D341Med (cell line): ENCODE measurements at places on chromosomes 1 and 21.

- DNase-seq = no peak
These were observed 9.3 kb downstream of the KIF21B start for GRCh38 chr1:201013991-201014815.

- DNase-seq = no peak
These were observed 824.7 kb downstream of the USP25 start for GRCh38 chr21:16554503-16554902.

GRCh38 chr1:12408662-12409061 lies 178.8 kb downstream of the VPS13D start:
- DNase-seq = no peak

GRCh38 chr1:44531785-44532566 lies 126.9 kb downstream of the RNF220 start:
- DNase-seq = no peak

DNA sequence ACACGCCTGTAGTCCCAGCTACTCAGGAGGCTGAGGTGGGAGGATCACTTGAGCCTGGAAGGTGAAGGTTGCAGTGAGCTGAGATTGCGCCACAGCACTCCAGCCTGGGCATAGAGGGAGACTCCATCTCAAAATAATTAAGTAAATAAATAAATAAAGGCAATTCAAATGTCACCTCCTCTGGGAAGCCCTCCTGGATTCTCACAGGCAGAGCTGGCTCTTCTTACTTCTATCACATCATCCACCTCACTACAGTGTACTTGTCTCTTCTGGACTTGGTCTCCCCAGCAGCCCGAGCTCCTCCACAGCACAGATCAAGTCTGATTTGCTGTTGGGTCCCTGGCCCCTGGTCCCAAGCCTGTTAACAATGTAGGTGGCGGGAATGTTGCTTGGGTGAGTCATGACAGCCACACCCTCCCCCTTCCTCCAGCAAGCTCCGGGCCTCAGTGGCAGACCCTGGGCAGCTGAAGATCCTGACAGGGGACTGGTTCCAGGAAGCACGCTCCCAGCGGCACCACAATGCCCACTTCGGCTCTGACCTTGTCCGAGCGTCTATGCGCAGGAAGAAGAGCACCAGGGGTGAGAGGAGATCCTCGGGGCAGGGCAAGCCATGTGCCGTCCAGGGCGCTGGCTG lies 5.3 kb downstream of the SYTL1 start:
- no peak for DNase-seq

- peak; percentile 8 for DNase-seq
These were observed 439.4 kb downstream of the PTPRU start for GRCh38 chr1:29675481-29676263.

DNA sequence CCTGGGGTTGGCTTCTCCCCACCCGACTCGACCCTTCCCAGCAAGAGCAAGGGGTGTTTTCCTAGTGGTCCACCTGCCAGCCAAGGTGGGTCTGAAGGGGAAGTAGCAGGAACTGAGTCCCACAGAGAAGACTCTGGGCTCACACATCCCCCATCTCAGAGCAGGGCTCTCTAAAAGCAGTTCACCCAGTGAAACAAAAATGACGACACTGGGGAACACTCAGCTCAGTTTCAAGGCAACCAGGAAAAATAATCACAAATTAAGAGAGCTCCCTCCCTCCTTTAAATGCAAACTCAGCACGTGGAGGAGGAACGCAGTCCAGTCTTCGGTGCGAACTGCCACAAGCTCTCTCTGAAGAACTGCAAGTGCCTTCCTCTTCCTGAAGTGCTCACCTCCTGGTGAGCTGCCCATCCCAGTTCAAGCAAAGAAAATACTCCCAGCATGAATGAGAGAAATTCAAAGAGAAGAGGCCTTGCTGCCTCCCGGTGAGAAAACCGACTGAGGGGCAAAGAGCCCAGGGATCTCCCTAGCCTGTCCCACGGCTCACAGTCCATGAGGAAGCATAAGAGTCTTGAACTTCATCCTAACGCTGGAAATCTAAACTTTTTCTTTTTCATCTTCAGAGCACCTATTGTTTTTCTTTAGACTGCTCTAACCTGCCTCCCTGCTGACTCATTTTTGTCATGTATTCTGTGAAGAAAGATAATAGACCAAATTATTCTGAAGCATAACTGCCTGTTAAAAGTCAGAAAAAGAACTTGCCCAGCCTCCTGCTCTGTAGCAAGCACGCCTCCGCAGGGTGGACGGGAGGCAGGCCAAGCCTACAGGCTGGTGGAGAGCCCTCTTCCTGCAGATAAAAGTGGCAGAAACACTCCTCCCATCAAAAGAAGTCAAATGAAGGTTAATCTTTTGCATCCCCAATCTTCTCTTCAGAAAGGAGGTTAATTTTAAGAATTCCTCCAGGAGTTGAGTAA lies 281.4 kb downstream of the HHIPL2 start:
- DNase-seq = no peak

- no peak for DNase-seq
These were observed at the start of gene TFF1 for GRCh38 chr21:42366292-42367010. TSS of gene TFF1 (minus strand) at chr21:42366535. CDS start at chr21:42366495, 40 bp downstream.

GRCh38 chr1:5955479-5955977 lies 36.7 kb downstream of the NPHP4 start:
- DNase-seq = no peak

DNA sequence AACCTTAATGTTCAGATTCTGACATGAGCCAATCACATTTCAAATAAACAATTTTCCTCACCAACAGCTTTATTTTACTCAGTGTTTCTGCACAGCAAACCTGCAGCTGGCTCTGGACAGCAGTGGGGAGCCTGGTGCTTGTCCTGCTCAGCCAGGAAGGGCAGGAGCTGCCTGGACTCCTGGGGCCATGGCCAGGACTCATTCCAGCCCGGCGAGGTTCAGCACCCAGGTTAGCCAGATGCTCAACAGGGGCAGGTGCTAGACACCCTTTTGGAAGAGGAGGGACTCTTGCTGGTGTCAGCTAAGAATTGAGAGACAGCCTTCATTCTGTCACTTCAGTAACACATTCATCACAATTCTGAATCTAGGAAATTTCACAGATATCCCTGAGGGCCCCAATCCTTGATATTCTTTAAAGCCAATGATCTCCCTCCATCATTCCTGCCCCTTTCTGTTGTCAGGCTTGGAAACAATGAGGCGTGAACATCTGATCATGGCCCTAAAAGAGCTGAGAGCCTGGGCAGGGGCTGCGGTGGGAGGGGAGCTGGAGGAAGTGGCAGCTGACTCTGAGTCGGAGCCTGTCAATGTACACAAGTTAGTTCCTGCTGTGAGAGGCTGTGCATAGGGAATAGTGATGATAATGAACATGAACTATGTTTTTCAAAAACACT lies 251.3 kb downstream of the SDCCAG8 start:
- no peak for DNase-seq

DNA sequence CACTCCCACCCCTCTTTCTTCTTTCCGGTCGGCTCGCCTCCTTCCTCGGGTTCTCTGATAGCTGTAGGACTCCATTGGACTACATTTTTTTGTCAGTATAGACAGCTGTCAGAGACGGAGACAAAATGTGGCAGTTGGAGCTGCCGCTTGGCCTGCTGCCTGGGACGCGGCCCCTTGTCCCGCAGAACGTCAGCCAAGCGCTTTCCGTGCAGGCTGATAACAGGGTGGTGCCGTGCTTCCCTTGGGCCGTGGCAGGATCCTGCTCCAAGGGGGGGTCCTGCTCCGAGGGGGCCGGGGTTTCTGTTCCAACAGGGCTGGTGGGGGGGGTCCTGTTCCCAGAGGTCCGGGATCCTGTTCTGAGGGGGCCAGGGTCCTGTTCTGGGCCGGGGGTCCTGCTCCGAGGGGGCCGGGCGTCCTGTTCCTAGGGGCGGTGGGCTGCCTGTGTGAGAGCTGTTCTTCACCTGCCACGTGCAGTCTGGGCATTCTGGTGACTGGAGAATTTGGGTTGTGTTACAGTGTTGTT lies 4.9 kb downstream of the SKI start:
- no peak for DNase-seq

GRCh38 chr1:158107916-158108315 lies 72.8 kb upstream of the CD1D start:
- DNase-seq = no peak

GRCh38 chr21:40587736-40588346 lies 259.1 kb downstream of the DSCAM start:
- no peak for DNase-seq

DNA sequence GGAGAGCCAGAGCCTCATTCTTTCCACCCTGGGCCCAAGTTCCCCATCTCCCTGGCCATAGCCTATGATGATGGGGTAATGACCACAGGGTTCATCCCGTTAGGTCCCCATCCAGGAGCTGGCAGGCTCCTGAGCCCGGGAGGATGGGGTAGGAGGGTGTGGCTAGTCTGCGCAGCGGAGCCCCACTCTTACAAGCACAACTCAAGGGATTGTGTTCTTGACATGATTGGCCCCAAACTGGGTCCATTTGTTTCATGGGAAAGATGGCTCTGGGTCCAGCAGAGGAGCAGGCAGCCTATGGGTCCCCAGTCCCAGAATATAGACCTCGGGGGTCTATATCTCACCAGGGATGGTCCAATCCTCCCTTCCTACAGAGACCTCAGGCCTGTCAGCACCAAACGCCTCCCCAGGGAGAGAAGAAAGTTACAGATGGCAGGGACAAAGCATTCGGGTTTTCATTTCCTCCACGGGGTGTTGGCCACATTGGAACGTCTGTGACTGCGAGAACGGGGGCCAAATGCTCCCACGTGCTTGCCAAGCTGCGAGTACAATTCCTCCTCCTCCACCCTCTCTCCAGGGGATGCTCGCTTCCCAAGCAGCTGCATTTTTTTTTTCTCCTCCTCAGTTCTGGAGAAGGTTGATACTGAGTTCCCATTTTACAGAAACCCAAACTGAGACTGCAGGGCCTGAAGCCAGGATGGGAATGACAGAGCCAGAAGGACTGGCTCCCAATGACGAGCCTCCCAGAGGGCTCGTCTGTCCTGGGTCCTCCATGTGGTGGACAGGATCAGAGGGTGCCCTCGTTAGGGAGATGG lies 71.0 kb downstream of the DHRS3 start:
- no peak for DNase-seq

GRCh38 chr1:168387781-168388760 lies 107.4 kb downstream of the TBX19 start:
- no peak for DNase-seq

DNA sequence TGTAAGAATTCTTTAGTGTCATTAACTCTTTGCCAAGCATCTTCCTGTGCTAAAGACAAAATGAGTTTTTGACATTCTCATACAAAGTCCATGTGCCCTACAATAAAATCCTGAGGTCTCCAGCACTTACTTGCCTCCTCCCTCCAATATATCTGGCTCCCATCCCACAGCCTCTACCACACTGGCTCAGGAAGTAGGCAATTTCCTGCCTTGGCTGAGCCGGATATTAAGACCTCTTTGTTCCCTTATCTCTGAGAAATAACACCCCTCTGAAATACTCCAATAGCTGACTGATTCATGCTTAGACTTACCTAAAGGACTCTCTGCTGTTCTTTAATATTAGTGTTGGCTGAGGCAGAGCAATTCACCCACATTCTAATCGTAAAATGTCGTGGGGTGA lies 37.6 kb upstream of the GORAB start:
- DNase-seq = no peak

DNA sequence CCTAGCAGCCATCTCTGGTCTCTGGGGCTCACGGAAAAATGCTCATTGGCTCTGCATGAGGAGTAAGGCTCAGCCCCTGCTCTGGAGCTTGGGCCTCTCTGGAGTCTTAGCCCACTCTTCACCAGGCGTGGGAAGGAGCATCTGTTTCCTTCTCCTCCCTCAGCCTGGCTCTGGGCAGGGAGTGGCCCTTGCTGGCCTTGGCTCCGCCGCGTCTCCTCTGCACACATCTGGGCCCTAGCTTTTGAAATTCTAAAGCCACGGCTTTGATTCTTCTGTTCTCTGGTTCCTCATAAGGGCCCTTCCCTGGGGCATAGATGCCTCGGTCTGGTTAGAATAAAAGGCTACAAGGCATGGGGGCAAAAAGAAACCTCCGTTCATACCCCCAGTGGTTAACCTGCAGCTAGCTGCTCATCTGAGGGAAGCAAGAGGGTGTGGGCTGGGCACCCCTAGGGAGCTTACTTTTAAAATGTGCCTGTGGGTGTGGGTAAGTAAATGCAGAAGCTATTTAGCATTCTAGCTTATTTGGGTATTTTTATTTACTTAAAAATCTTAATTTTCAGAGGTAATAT lies 145.6 kb downstream of the CAMTA1 start:
- DNase-seq = no peak

DNA sequence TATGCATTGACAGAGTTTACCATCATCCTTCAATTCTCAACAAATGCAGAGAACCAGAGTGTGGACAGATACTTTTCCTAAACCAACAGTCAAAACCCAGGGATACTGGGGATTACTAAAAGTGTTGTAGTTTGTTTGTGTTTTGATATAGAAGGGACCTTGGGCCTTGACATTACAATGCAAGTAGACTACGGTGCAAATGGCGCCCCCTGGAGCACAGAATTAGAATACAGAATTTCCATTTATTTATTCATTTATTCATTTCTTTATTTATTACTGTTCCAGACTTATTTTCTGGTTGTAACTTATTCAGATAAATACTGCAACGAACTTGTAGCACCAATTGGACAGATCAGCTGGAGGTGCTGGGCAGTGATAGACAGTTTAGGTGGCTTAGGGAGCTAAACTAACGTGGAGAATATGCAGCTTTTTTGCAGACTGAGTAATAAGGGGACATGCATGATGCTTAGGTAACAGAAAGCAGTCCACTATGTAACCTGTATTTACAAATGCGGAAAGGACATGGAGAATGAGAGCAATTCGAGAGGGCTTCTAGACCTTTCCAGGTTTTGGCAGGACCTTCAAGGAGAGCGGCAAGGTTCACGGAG lies 42.6 kb downstream of the KIRREL1 start:
- no peak for DNase-seq

- no peak for DNase-seq
These were observed 45.5 kb upstream of the PRRX1 start for GRCh38 chr1:170618421-170618820.

DNA sequence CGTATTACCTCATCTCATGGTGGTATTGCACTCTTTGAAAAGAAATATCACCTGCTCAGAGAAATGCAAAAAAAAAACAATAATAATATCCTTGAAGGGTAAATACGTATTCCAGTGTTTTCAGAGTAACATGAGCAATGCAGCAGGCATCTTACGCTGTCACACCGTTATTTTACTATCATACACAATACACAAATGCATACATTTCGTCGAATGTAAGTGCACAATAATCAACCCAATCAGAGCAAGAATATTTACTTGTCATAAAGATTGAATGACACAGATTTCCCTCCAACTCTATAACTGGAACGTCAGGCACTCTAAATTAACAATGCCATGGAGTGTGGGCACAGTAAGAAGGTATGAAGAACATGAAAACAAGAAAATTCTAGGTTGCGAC lies 1050.1 kb downstream of the PLA2G4A start:
- DNase-seq = no peak

DNA sequence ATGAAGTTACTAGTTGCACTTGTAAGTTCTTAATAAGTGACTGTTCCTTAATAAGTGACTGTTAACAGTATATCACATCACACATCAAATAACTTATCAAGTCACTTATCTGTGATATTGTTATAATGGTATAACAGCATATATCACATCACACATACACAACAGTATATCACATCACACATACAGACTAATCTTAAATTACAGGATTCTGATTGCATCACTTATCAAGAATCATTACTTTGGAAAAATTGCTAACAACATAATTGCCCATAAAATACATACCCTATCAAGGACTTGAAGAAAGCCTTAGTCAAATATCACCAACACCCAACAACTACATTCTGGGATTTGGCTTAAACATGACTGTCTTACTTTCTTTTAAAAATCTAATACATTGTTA lies 813.5 kb downstream of the LTN1 start:
- DNase-seq = no peak
